Erythroblast (primary cell): ENCODE measurements at places on chromosomes 11 and 22.
A peak's percentile ranks its signal among the peaks of the same experiment; 100 is the strongest.

GRCh38 chr22:50326956-50327710 is at the start of gene DENND6B:
TSS of gene DENND6B (minus strand) at chr22:50327012. CDS start at chr22:50326988, 24 bp downstream.
- peak; percentile 86 for DNase-seq

DNA sequence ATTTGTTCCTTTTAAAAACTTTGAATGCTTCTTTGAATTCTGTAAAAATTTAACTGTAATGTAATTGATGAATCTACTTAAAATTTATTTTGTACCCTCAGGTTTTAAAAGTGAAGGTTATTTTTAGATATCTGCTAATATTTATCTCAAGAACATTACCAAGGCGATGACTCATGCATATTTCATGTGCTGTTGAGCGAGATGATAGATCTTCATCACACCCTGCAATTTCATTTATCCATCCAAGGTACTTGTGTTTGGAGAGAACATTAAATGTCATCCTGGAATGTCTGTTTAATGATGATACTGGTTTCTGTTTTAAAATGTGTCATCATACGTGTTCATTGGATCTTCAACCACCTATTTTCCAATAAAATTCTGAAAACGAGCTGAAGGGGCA is 6.7 kb upstream of the OOSP4A start:
- peak; percentile 32 for DNase-seq

DNA sequence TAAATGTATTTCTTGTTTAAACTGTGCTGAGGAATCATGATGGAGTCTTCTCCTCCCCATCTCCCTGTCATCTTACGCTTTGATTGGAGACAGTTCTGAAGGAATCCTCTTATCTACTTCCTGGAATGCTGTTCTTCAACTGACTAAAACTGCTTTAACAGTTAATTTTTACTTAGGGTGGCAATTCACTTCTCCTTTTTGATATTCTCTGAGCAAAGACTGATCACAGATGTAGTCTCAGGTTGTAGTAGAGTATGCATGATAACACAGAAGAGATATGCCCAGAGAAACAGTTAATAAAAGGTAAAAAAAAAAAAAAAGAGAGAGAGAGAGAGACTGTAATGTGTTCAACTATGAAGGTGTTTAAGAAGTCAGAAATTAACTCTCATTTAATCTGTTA is 1.4 kb upstream of the CASP5 start:
- no peak for DNase-seq

- no peak for DNase-seq
These were observed 156.6 kb upstream of the GRK3 start for GRCh38 chr22:25407859-25408229.

- no peak for DNase-seq
These were observed 403 bp downstream of the RBM7 start for GRCh38 chr11:114400915-114401223.

DNA sequence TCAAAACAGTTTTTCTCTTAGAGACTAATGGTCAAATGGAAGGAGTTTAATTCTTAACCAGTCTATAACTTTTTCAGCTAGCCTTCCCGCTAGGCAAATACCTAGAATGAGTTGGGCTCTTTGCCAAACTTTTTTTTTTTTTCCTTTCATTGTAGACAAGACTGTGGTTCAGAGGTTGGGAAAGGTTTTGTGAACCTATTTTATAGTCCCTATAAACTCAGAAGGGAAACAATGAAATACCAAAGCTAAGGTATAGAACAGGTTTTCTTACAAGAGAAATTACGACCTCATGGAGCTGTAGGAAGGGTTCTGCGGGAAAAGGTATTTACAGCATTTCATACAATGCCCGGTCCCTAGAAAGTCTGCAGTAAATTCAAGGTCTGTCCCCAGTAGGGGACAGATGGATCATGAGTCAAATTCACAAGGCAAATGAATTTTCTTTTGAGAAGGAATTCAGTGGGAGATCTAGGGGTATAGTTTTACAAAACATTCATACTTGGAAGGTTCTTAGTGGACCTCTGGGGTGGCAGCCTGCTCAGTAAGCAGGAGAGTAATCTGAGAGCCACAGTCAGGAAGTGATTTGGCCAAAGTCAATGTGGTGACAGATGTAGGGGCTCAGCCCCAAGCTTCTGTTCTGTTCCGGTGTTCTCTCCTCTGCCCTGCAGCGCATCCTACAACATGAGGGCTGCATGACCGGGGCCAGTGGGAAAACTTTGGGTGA is 146.8 kb downstream of the DBX1 start:
- no peak for DNase-seq

- no peak for DNase-seq
These were observed 99.8 kb downstream of the CTTN start for GRCh38 chr11:70498171-70498571.

- no peak for DNase-seq
These were observed 94.2 kb downstream of the FCHSD2 start for GRCh38 chr11:73047773-73048371.
